ENCODE measurements at places on chromosomes 3 and 15.

DNA sequence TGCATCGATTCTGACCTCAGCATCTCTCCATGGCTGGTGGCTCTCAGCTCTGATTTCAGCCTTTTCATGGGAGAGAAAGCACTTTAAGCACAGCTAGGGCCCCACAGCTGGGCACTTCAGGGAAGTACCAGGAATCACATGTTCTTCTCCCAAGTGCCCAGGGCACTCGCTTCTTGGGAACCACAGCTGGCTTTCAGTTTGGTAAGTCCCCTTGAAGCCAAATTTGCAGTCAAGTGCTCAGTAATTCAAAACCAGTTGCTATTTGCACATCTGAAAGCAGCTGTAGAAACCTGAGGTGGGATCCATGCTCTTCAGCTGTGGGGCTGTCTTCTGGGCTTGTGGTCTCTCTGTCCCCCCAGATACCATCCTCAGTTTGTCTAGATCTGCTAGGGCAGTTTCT is 12.8 kb downstream of the GABRA5 start:
- no peak for DNase-seq

DNA sequence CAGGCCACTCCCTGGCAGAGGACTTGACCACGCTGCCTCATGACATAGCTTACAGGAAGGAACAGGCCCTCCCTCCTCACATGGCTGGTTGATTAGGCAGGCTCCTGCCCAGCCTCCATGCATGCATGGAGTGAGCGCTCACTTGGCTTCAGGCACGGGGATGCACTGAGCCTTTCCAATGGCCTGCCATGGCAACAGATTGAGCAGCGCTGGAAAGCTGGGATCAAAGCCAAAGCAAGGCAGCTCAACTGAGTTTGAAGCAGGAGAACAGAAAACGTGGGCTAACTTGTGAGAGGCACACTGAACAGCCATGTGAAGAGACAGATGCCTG is 5.9 kb upstream of the GRAMD2A start:
- DNase-seq, result no peak

- no peak for DNase-seq
Observed at GRCh38 chr15:101250341-101250831, 1.5 kb downstream of the CHSY1 start.

GRCh38 chr15:78127882-78128281 is 3.4 kb downstream of the CIB2 start:
- no peak for DNase-seq

- no peak for DNase-seq
Observed at GRCh38 chr3:43326891-43327581, 40.7 kb downstream of the SNRK start.

DNA sequence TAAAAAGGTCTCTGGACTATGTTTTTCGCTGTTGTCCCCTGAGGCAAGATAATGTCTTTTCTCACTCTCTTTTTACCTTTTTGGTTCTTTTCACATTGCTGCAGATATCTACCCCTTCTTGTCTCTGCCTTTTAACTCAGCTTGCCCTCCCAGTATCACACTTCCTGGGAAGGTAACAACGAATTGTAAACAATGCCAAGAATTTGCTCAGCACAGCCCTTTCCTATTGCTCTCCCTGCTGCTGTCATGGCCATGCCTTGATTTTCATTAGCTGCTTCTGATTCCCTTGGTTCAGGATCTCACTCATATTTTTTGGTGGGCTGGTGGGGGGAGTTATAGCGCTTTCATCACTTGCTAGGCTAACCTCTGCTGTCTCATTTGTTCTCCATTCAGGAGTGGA is 123.1 kb upstream of the DPH6 start:
- DNase-seq, result no peak

DNA sequence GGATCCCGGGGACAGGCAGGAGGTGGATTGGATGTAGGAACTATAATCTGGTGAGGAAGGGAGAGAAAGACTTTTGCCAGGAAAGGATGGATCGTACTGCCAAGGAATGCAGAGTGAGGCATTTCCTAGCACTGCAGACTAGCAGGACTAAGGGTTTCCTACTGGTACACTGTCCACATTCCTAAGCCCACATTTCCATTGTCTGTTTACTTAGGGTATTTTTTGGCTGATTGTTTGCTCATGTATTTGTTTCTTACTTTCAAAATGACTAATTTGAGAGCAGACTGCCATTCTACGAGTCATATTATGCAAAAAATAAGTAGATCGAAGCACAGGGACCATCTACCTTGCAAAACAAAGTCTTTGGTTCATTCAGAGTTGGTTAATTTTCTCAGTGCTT is 1029.5 kb upstream of the NR2F2 start:
- DNase-seq, result no peak

- no peak for DNase-seq
Observed at GRCh38 chr3:192727032-192727847, at the start of gene FGF12. Gene FGF12 (minus strand): TSS chr3:192727541.

DNA sequence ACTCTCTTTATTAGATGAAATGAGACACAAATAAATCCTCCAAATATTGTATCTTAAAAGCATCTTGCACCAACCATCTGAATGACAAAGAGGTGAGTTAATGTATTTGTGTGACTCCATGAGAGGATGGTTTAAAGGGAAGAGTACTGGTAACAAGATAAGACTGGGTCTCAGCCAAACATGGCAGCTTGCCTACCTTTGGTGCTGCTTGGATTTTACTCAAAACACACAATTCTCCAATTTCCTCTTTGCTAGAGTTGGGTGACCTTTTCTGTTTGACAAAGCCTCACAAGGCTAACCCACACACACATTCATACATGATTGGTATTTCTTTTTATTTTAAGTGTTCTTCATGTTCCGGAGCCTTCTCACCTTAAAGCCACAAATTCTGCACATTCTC is 506.4 kb downstream of the FGF12 start:
- DNase-seq, result no peak
